ENCODE measurements at places on chromosomes 5 and 9.

GRCh38 chr5:23877847-23878246, 370.4 kb downstream of the PRDM9 start:
- DNase-seq: no peak

DNA sequence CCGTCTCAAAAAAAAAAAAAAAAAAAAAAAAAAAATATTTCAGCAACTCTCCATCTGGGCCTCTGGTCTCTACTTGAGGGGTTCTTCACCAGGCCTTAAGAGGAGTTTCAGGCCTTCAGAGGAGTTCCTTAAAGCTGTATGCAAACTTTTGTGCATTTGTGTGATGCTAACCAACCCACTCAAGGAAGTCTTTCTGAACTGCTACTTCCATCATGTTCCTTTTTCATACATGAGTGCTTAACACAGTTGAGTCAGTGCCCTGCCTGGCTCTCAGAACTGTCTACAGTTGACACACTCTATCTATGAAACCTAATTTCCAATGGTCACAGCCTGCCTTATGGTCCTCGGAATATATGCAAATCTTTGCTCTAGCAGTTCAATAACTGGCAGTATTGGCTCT, 146.5 kb downstream of the MEF2C start:
- no peak for DNase-seq

- DNase-seq: no peak
These were observed 5.9 kb upstream of the SLC22A5 start for GRCh38 chr5:132363431-132364112.

DNA sequence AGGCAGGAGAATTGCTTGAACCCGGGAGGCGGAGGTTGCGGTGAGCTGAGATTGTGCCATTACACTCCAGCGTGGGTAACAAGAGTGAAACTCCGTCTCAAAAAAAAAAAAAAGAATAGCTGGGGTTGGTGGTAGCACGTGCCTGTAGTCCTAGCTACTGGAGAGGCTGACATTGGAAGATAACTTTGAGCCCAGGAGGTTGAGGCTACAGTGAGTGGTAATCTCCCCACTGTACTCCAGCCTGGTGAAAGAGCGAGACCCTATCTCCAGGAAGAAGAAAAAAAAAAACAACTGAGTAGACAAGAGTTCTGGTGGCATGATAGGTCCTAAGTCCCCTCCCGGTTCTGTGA, 26.3 kb downstream of the GOLGA2 start:
- no peak for DNase-seq

GRCh38 chr5:39353717-39354399, 10.4 kb downstream of the C9 start:
- no peak for DNase-seq

GRCh38 chr9:131397100-131397790, 3.4 kb downstream of the PRRC2B start:
- DNase-seq: no peak

DNA sequence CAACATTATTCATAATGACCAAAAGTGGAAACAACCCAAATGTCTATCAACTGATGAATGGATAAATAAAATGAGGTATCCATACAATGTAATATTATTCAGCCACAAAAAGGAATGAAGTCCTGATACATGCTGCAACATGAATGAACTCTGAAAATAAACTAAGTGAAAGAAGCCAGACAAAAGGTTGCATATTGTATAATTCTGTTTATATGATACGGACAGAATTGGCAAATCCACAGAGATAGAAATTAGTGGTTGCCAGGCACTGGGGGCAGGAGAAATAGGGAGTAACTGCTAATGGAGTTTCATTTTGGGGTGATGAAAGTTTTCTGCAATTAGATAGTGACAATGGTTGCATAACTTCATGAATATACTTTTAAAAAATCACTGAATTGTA, 47.0 kb downstream of the KIF24 start:
- no peak for DNase-seq

- no peak for DNase-seq
These were observed 37.4 kb downstream of the KIF2A start for GRCh38 chr5:62343428-62343827.

- DNase-seq: no peak
These were observed 196.2 kb downstream of the MARCHF11 start for GRCh38 chr5:15983392-15983791.

GRCh38 chr5:81924442-81924841, 47.4 kb upstream of the ATG10 start:
- DNase-seq: no peak

DNA sequence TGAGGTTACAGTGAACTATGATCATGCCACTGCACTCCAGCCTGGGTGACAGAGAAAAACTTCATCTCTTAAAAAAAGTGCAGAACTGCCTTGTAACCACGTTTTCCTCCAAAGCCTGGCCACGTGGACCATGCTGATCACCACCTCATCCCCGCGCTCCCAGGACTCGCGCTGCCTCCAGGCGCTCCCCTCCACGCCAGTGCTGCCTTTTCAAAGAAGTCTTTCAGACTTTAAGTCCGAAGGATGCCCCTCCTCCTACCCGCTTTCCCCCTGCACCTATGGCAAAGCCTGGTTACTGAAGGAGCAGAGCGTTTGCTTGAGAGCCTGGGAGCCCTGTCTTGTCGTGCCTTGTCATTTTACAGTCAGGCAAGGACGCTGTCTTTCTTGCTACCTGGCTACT, 43.8 kb downstream of the HABP4 start:
- no peak for DNase-seq

GRCh38 chr5:140574165-140574564, 9.5 kb downstream of the SLC35A4 start:
- no peak for DNase-seq

- DNase-seq: no peak
These were observed 1.6 kb downstream of the LMX1B start for GRCh38 chr9:126615245-126615790.

- no peak for DNase-seq
These were observed 100.7 kb downstream of the KLF4 start for GRCh38 chr9:107388890-107389289.

GRCh38 chr5:123696921-123697341, 185.0 kb downstream of the CSNK1G3 start:
- no peak for DNase-seq

GRCh38 chr9:70578720-70579119, 164.3 kb upstream of the KLF9 start:
- DNase-seq: no peak

DNA sequence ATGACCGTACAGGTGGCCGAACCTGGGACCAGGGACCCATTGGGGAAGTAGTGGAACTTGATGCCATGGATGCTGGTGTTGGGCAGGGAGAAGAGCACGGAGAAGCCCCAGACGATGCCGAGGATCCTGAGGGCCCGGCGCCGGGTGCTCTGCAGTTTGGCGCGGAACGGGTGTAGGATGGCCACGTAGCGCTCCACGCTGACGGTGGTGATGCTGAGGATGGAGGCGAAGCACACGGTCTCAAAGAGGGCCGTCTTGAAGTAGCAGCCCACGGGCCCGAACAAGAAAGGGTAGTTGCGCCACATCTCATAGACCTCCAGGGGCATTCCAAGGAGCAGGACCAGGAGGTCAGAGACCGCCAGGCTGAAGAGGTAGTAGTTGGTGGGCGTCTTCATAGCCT, 585 bp downstream of the NMUR2 start:
- DNase-seq: no peak

- DNase-seq: no peak
These were observed 37.6 kb downstream of the PAM start for GRCh38 chr5:102792705-102793104.

DNA sequence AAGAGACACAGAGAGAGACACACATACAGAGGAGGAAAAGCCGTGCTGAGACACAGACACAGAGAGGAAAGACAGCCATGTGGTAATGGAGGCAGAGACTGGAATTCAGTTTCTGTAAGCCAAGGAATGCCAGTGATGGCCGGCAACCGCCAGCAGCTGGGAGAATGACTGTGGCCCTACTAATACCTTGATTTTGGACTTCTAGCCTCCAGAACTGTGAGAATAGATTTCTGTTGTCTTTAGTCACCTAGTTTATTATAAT, 90.2 kb downstream of the TARS1 start:
- no peak for DNase-seq

GRCh38 chr5:162240734-162241133, 173.2 kb downstream of the GABRG2 start:
- no peak for DNase-seq

DNA sequence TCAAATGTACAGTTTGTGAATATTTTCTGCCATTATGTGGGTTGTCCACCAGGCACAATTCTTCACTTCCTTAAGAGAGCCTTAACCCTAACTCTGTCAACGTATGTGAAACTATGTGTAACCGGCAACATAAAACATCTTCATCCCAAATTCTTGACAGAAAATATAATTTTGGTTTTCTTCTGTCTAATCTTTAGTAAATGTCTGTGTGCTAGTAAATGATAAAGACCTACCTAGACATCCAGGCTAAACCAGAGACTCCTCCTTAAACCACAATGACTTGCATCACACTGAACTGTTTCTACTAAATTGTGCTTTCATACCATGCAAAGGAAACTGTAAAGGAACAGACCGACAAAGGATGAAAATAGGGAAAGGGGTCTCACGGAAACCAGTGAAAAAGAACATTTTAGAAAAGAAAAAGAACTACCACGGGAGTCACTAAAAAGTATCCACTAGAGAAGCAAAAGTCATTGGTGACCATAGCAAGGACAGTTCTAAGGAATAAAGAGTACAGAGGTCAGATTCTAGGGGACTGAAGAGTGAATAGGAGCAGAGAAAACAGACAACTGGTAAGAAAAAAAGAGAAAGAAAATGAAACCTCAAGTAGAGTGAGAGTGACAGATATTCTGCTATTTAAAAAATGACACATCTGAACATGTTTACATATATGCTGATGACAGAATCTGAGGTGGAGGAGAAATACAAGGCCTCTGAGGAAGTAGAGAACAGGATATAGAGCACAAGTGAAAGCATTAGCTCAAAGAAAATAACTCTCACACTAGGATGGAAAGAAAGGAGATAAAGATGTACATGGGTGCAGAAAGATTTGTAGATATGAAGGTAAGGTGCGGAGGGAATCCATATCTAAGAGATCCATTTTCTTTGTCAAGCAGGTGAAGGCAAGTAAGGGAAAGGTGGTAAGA, 49.4 kb downstream of the FNIP1 start:
- DNase-seq: peak; percentile 30

Measured in naive thymus-derived CD4-positive, alpha-beta T cell (primary cell).